Spleen (tissue), 13 donors: ENCODE measurements at places on chromosomes 7 and 10. TPM values are rescaled to one million over a fixed set of nuclear protein-coding genes. Genes with fewer than 3 reads are reported as not detected.
A peak's percentile ranks its signal among the peaks of the same experiment; 100 is the strongest.

GRCh38 chr10:7551950-7552716 is 114.6 kb downstream of the ITIH5 start:
- DNase-seq: no peak

GRCh38 chr7:120741371-120742042 is 116.4 kb downstream of the TSPAN12 start:
- DNase-seq: no peak

DNA sequence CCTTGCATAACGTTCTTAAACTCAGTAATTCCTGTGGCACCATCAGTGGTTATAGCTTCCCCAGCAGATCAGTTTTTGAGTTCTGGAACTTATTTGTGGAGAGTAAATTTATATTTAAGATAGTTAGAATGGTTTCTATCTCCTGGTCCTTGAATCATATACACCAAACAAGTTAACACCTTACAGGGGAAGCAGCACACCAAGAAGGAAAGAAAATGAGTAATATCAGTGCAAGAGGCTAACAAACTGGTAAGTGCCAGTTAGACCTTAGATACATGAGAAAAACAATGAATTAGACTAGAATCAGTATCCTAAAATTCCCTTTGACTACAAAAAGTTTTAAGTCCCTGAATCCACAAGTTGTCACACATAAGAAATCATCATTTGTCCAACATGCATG is 54.2 kb downstream of the ABI1 start:
- DNase-seq: no peak

- DNase-seq: no peak
Observed at GRCh38 chr10:10527861-10528562, 489.7 kb upstream of the CELF2 start.

- DNase-seq: no peak
Observed at GRCh38 chr7:156014808-156015207, 202.5 kb upstream of the SHH start.

GRCh38 chr10:24751716-24752115 is 28.0 kb upstream of the ARHGAP21 start:
- no peak for DNase-seq

DNA sequence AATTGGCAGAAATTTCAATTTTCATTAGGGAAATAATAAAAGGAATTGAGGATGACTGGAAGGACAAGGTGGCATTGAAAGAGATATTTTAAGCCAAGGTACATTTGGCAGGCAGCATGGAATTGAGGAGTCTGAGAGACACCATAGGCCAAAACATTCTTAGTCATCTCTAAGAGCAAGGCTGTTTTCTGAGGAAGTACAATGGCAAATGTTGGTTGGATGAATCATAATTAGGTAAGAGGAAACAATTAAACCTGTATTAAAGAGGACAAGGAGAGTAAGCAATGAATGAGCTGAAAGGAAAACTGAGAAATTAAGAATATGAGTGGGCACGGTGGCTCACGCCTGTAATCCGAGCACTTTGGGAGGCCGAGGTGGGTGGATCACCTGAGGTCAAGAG is 86.3 kb downstream of the MRPL32 start:
- no peak for DNase-seq

DNA sequence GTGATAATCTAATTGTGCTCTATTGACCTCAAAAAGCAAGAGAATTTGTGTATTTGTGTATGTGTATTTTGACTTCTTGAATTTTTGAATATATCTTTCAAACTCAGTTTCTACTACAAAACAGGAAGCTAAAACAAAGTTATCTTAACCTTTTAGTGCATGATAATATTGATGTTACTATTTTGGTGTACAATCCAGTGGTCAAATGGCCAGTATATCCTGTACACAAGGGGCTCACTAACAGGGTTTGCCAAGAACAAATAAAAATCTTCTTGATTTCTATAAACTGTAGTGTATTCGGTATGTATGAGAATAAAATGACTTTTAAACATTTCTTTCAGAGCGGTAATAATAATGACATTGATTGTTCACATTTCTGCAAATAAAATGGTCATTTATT is 69.6 kb downstream of the FOXP2 start:
- DNase-seq: no peak

DNA sequence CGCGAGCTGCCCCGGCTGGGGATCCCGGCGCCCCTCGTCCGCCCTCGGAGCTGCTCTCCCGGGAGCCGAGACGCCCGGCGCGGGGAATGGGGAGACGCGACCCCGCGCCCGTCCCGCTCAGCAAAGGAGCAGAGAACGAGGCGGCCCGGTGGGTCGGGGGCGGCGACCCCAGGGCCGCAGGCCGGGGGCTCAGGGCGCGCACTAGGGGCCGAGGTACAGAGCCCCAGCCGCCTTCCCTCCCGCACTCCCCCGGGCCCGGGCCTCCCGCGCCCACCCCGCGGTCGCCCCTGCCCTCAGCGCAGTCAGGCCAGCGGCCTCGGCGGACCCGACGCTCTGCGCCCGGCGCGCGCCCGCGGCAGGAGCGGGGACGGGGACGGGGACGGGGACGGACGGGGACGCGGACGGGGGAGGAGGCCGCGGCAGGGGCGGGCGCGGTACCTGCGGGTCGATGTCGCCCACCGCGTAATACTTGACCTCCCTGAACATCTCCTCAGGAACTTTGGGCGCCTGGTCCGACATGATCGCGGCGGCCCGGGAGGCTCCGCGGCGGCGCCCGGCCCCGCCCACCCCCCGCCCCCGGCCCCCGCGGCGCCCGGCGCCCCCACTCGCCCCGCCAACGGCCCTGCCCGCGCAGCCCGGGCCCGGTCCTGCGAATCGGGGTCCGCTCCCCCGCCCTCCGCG is 373 bp downstream of the PAXIP1 start:
- DNase-seq: peak; percentile 92

GRCh38 chr7:128807191-128807590 is 15.4 kb downstream of the CCDC136 start:
- no peak for DNase-seq

GRCh38 chr10:13268310-13268709 is 31.6 kb downstream of the PHYH start:
- DNase-seq: no peak

DNA sequence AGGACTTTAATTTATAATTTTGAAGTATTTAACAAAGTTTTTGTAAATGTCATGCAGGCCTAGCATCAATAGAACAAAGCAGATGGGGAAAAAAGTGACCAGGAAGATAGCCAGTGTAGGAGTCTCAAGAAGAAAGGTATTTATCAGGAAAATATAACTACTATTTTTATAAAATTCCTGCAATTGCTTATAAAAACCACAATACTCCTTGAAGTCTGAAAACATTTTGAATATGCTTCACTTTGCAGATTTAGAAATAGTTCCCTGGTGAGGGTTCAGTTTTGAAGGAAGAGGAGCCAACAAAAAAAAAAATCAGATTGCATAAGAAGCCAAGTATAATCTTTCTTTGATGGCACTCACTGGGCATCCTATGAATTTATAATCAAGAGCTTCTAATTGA is 34.1 kb downstream of the MTERF1 start:
- DNase-seq: no peak

- DNase-seq: peak; percentile 43
Observed at GRCh38 chr7:47551668-47552440, 30.1 kb downstream of the TNS3 start.

GRCh38 chr7:100679927-100680575 is 6.5 kb downstream of the GNB2 start:
- no peak for DNase-seq

- DNase-seq: peak; percentile 13
Observed at GRCh38 chr7:66500087-66500486, 128.6 kb upstream of the KCTD7 start.

DNA sequence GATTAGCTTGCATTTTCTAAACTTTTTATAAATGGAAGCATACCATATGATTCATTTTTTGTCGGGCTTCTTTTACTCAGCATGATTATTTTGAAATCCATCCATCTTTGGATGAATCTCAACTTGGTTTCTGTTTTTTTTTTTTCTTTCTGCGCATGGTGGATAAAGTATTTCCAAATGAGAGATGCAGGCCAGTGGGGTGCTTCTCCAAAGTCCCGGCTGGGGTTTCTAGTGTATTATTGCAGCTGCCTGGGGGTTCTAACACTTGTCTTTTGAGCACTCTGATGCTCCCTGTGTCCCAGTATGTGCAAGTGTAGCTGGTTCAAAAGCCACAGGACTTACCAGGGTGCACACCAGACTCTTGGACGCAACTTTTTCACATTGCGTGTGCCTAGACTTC is 70.9 kb upstream of the LOXL4 start:
- DNase-seq: no peak

GRCh38 chr7:127571741-127572505 is 13.5 kb downstream of the GCC1 start:
- no peak for DNase-seq

DNA sequence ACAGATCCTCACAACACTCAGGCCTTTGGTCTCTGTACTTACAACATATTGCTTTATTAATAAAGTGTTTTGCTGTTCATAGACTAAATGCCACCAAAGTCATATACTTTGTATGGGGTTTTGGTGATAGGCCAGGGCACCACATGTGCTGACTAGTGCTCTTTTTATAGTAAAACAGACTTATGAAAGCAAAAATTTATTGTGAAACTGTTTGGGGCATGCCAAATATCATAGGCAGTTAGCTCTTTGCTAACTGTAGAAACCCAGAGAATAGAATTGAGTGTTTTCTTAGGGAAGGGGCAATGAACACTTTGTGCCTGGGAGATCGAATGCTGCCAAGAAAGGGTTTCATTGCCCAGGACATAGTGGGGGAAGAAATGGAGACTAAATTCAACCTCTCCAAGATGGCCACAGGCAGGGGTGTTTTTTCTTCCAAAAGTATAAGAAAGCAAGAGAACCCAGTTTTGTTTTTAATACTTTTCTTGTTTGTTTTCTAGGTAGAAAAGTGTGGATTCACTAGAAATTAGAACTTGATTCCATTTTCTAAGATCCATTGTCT is 142.7 kb downstream of the TRIL start:
- no peak for DNase-seq

- no peak for DNase-seq
Observed at GRCh38 chr7:33946094-33946699, 40.9 kb downstream of the BMPER start.

DNA sequence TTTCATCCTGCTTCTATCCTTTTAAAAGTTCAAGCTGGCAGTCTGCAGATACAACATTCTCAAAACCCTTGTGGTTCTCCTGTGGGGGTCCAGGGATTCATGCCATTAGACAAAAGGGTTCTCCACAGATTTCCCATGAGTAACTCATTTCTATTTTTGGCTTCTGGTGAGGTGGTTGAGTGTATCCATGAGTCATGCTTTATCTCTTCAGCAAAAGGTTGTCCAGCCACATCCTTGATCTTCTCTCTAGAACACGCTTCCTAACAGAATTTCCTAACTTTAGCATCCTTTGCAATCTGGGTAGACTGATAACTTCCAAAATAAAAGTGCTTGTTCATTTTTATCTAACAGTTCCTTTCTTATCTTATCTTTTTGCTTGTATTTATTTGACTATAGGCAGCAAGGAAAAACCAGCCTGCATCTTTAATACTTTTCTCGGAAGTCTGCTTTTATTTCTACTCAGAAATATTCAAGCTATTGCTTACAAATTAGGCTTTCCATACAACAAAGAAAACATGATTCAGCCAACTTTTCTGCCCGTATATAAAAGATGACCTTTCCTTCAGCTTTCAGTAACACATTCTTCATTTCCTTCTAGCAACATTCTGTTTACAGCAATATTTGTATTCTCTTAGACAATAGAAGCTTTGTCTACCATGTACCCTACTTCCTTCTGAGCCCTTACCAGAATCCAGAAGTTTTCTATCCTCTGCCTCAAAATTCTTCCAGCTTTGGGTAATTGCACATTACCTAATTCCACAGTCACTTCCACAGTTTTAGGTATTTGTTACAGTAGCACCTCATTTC is 79.3 kb upstream of the IL6 start:
- no peak for DNase-seq

GRCh38 chr10:69064762-69065328 is 23.1 kb upstream of the SRGN start:
- no peak for DNase-seq

- no peak for DNase-seq
Observed at GRCh38 chr10:113384181-113384580, 168.7 kb upstream of the HABP2 start.

The SPDYE16 gene
- polyA plus RNA-seq: 0.06 TPM

The BLVRA gene
- 83.7 TPM for polyA plus RNA-seq

The HOXA6 gene
- polyA plus RNA-seq: not detected

The TMEM225B gene
- polyA plus RNA-seq: 0.91 TPM

The COL26A1 gene
- 0.32 TPM for polyA plus RNA-seq

The MCU gene
- 7.2 TPM for polyA plus RNA-seq

The GDF2 gene
- polyA plus RNA-seq: not detected

The UCN3 gene
- not detected for polyA plus RNA-seq

The SPDYE9 gene
- polyA plus RNA-seq: not detected

The TUBB8 gene
- 0.03 TPM for polyA plus RNA-seq

The EN2 gene
- 0.04 TPM for polyA plus RNA-seq
